ENCODE measurements at places on chromosomes 7 and 10.

DNA sequence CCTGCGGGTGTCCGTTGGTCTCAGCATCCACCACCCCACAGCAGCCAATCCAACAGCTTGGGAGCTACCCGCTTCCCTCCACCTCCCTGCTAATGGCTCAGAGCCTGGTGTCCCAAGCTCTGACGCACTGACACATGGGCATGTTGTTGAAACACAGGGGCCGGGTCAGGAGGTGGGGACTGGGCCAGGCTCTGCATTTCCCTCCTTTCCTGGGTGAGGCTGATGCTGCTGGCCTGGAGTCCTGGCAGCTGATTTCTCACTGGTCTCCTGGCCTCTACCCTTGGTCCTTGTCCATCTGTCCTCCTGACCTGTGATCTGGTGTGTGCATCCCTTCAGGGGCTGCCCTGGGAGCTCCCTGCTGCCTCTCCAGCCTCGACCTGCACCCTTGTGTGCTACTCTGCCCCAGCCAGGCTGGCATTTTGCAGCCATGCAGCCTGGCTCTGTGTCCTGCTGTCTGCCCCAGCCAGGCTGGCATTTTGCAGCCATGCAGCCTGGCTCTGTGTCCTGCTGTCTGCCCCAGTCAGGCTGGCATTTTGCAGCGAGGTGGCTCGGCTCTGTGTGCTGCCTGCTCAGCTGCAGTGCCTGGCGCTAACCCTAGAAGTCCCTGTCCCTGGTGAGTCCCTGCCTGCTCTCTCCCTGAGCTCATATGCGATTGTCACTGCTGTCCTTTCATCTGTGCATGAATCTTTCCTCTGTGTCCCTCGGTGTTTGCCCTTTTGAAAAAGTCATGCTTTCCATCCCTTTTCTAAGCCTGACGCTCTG, 14.0 kb downstream of the AMZ1 start:
- DNase-seq, result no peak

DNA sequence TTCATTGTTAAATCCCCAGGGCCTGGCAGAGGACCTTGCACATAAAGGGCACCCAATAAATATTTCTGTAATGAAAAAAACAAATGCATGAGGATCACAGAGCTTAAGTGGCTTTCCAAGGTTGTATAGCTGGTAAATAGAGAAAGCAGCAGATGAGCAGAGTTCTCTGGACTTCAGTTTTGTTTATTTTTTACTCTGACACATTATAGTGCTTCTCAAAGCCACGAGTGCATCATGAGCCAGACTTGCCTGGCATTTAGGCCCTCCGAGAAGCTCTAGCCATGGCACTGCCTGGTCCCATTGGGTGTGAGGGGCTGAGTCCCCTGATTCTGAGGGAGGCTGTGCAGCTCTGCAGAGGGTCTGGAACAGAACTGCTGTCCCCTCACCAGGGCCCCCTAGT, 87.2 kb upstream of the ZNF32 start:
- no peak for DNase-seq

GRCh38 chr7:100827330-100828226, at the start of gene EPHB4:
TSS of gene EPHB4 (minus strand) at chr7:100827523. CDS start at chr7:100827030, 493 bp downstream.
- DNase-seq, result no peak

- DNase-seq, result no peak
Observed at GRCh38 chr7:102319671-102320070, 33.0 kb downstream of the SH2B2 start.

GRCh38 chr7:106775552-106775936, 89.5 kb upstream of the PIK3CG start:
- DNase-seq, result no peak

- peak; percentile 69 for DNase-seq
Observed at GRCh38 chr7:132430861-132431822, 145.1 kb downstream of the PLXNA4 start.

GRCh38 chr7:117269417-117269816, 53.4 kb downstream of the WNT2 start:
- DNase-seq, result no peak

- DNase-seq, result peak; percentile 95
Observed at GRCh38 chr10:22133749-22134624, 83.8 kb downstream of the EBLN1 start.

DNA sequence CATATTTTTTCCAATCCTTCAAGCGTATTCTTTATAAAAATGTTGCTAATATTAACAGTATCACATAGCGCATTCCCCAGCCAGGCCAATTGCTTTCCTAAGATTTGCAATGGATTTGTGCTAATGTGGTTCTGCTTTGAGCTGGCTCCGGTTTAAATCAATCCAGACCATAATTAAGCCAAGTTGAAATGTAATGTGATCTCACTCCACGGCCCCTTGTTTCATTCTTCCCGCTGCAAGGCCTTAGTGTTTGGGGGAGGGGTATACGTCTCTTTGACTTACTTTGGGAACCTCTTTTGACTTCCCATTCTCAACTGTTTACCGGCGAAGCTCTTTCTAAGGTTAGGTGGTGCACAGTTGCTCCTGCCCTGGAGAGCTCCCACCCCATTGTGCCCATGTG, 86.4 kb downstream of the PRPF18 start:
- no peak for DNase-seq

DNA sequence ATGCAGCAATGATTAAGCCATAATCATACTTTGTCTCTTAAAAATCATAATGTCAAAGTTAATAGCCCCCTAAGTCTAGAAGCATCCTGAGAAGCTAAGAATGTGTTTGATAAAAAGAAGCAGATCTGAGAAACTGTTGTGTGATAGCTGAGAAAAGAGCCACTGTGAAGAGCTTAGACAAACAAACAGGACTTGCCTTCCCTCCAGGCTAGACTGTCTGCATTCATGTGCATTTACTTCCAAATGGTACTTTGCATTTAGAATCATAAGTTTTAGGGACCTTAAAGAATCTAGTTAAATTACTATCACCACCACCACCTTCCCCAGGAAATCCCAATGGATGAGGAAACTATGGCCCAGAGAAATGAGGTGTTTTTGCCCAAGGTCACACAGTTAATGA, 62.7 kb upstream of the NFKB2 start:
- no peak for DNase-seq

DNA sequence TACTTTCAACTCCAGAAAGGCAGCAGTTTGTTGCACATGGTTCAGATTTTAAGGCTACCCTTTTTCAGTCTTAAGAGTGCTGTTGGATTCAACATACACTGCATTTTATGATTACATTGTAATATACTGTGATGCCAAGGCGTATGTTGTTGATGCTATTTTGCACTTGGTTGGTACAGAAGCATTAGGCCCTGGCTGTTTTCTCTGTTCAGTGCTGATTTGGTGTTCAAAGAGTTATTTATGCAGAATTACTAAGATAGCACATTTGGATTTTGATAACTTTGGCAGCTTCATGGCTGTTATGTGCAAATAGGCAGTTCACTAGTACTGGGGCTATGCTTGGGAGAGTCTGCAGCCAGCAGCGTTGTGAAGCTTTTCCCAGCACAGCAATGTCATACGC, 7.8 kb downstream of the GPR158 start:
- no peak for DNase-seq

GRCh38 chr7:153530441-153530840, 521.8 kb upstream of the DPP6 start:
- no peak for DNase-seq

DNA sequence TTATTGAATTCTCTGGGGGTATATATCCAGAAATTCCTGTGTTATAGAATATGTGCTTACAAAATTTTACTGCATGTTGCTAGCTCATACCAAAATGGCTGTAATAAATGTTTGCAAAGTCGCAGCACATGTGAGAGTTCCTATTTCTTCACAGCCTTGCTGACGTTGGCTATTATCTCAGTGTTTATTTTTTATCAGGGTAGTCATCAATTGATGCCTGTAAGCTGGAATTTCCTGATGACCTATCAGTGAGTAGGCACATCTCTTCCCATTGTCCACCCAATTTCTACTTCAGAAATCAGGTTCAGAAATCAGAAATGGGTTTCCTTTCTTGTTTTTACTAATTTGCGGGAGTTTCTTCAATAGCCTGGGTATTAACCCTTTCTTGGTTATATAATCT, 268.1 kb upstream of the FZD8 start:
- DNase-seq, result no peak

DNA sequence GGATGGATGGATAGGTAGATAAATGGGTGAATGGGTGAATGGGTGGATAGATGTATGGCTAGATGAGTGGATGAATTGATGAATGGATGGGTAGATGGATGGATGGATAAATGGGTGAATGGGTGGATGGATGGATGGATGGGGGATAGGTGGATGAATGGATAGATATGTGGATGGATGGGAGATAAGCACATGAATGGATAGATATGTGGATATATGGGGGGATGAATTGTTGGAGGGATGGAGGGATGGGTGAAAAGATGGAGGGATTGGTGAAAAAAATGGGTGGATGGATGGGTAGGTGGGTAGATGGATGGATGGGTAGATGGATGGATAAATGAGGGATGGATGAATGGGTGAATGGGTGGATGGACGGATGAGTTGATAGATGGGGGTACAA, 196.4 kb downstream of the FRMD4A start:
- DNase-seq, result no peak

- no peak for DNase-seq
Observed at GRCh38 chr10:126948355-126949160, 43.3 kb downstream of the DOCK1 start.

- no peak for DNase-seq
Observed at GRCh38 chr10:98033515-98033914, 3.1 kb upstream of the CRTAC1 start.

GRCh38 chr10:63466144-63466935, 563 bp upstream of the JMJD1C start:
- DNase-seq, result peak; percentile 36

GRCh38 chr10:124243702-124244121, 150.3 kb upstream of the CHST15 start:
- no peak for DNase-seq

DNA sequence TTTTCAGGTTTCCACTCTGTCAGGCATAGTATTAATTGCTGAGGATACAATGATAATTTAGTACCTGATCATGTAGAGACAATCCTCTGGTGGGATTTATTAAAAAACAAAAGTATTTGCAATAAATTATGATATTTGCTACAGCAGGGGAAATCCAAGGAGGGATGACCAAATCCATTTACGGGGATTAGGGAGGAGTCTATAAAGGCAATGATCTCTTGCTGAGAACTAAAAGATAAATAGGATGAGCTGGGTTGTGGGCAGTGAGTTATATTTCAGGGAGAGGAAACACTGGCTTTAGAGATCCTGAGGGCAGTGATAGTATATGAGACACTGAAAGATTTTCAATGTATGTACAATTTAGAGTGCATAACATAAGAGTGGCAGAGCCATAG, 305.5 kb downstream of the GPR37 start:
- DNase-seq, result no peak

All from GF-D8 (cell line).